ENCODE measurements at places on chromosomes 3 and 15.

- peak; percentile 23 for DNase-seq
These were observed 88.3 kb upstream of the PPIB start for GRCh38 chr15:64251121-64251520.

DNA sequence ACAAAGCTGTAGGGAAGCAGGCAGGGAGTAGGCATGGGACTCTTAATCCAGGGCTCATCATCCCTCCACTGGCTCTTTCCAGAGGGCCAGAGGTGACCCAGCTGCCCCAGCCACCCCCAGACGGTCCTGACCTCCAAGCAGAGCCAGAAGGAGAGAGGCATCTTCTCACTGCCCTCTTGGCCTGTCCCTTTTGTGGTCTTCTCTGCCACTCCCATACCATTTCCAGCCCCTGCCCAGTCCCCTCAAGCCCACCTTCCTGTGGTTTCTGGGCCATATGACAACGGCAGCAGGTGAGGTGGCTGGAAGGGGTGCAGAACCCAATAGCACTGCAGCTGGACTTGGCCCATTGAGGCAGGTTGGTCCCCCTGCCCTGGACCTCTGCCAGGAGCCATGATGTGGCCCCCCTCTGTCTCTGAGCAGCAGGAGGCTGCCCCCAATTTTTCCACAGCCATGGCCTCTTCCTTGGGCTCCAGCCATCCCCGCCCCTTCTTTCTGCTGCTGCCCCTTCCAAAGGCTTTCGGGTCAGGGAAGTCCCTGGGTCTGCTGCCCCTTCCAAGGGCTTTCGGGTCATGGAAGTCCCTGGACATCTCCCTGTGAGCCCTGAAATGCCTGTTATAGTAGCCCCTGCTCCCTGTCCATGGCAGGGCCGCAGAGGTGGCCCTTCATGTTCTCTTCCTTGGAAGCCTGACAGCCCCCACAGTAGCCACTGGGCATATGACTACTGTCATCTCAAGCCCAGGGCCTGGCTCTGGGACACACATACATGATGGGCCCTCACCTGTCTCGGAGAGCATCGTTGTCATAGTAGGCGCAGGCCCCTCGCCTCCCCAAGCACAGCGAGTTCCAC, 39.5 kb upstream of the RAB6B start:
- no peak for DNase-seq

GRCh38 chr3:115725800-115726199, 102.5 kb downstream of the GAP43 start:
- no peak for DNase-seq

GRCh38 chr3:124409650-124410275, 320.5 kb upstream of the UMPS start:
- DNase-seq = no peak

DNA sequence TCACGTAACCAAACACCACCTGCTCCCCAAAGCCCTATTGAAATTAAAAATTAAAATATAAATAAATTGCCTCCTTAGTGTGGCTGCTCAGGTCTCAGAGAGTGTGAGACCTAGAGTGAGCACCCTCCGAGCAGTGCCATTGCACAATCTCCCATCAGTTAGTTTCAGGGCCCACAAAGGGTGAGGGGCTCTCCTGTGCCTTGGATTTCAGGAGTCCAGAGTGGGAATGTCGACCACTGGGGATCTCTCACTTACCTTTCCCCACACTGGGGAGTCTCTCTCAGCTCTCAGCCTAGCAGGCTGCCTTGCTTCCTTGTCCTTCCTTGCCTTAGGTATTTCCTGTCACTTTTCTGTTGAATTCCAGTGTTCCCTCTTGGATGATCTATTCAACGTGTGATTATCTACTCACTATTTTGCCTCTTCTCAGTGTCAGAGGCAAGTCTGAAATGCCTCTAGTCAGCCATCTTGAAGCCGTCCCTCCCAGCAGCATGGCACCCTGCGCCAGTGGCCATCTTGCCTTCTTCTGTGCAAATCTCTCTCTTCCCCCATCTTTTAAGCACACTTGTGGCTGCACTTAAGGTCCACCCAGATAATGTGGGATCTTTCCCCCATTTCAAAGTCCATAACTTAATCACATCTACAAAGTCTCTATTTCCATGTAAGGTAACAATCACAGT, 119.3 kb downstream of the LRRK1 start:
- no peak for DNase-seq

DNA sequence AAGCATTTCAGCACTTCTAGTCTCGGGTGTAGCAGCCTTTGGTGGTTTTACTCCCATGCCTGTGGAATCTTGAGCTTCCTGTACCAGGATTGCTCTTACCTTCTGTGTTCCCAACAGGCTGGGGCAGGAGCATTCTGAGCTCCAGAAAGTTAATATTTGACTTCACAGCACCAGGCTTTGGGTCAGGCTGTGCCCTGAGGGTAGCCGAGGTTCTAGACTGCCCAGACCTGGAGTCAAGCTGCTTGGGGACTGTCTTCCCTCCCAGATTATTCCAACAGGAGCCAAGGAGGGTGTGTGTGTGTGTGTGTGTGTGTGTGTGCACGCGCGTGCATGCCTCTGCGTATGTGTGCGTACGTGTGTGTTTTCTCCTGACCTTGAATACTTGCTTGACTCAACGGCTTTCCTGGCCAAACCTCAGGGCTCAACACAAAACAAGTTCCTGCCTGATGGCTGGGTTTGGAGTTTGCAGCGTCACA, 94.8 kb downstream of the FLNB start:
- DNase-seq = no peak

DNA sequence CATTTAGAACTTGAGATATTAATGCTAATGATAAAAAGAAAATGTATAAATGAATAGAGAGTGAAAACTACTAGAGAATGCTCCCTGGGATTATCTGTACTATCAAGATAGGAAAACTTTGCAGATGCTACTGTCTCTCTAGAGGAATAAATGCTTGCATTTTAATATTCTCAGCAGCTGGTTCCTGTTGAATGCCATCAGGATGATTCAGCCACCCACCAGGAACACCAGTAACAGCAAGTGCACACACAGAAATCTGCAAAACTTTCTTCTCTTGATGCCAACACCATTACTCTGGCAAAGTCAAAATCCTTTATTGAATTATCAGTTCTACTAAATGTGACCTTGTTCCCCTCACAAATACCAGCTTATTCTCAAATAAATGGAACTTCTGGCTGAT, 148.4 kb downstream of the TIGIT start:
- no peak for DNase-seq

GRCh38 chr3:12309716-12310115, 20.8 kb downstream of the PPARG start:
- no peak for DNase-seq

DNA sequence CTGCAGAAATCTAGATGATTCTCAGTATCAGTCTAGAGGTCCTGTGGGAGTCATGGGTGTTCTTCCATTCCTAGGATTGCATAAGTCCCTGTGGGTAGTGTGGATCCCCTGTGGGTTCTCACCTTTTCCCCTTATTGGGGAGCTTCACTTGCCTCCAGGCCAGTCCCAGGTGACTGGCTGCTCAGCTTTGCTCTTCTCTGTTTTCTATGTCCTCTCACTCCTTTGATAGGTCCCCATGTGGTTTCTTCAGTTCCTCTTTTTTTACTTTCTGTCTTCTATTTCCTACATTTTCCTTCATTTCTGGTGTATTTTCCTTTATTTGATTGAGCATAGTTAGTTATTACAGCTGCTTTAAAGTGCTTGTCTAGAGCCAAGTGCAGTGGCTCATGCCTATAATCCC, 10.9 kb downstream of the TEX55 start:
- no peak for DNase-seq

DNA sequence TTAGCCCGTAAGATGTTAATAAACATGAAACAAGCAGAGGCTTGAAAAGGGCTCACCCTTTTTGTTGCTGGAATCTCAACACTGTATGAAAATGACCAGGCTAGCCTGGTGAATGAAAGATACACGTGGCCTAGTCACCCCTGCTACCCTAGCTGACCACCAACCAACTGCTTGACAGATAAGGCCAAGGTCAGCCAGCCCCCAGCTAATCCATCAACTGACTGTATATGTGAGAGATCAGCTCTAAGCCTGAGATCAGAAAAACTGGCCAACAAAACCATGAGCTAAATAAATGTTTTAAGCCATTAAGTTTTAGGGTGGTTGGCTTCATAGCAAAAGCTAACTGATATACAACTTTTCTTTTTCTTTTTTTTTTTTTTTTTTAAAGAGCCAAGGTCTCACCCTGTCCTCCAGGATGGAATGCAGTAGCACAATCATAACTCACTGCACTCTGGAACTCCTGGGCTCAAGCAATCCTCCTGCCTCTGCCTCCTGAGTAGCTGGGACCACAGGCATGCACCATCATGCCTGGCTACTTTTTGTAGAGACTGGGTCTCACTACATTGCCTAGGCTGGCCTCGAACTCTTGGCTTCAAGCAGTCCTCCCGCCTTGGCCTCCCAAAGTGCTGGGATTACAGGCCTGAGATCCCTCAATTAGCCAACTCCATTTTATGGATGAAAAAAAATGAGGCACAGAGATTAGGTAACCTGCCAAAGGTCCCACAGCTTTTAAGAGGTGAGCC, 34.6 kb downstream of the SH3BP5 start:
- no peak for DNase-seq

- peak; percentile 3 for DNase-seq
These were observed 26.0 kb downstream of the SORD start for GRCh38 chr15:45048794-45049631.

DNA sequence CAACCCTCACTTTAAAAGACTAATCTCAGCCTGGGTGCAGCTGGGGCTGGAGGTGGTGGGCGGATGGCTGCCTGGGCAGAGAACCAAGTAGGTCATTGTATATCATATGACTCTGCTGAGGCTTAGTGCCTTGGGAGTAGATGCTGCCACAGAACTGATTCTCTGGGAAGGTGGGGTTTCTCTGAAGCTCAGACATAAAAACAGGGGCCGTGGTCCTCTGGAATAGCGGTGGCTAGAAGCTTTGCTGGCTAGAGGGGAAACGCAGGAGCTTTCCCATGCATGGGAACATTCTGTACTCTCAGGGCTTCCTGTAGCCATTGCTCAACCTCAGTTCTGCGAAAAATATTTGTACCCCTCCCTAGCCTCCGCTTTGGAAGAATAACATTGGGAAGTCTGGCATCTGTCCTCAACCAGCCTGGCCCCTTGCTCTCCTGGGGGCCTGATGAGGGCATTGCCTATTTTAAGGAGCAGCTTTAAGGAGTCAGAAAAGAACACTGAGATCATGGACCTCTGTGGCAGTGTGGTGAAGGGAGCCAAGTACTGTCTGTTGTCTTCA, 14.7 kb downstream of the TIMP4 start:
- DNase-seq = no peak

- DNase-seq = no peak
These were observed 59.1 kb downstream of the TRPM7 start for GRCh38 chr15:50627351-50628055.

- no peak for DNase-seq
These were observed 86.3 kb upstream of the ATP13A5 start for GRCh38 chr3:193464889-193465288.

GRCh38 chr3:194070220-194070633, 65.7 kb upstream of the HES1 start:
- DNase-seq = no peak

- no peak for DNase-seq
These were observed 374.9 kb upstream of the ROBO1 start for GRCh38 chr3:80142714-80143113.

DNA sequence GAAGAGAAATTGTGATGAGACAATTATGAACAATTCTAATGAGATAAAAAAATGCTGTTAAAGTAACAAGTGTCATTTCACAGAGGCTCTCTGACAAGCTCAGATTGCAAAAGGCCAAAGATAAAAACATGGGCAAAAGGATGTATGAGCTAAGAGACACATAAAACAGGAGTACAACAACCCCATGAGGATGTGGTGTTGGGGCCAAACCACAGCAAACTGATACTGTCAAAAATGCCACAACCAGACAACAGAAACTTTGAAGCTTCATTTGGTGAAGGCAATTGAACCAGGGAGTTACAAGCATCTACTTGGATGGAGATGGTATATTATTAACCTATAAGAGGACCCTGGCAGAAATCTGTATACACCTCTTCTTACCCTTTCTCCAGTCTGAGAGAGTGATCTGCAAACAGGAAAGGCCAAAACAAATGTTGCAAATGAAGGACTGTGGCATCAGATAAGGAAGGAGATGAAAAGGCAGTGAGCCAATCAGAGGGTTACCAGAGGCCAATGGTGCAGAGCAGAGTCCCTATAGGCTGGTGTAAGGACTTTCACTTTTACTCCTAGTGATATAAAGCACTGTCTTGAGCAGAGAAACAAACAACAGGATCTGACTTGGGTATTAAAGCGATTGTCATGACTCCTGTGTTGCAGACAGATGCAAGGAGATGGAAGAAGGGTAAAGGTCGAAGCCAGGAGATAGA, 659.0 kb downstream of the NTRK3 start:
- DNase-seq = peak; percentile 44

DNA sequence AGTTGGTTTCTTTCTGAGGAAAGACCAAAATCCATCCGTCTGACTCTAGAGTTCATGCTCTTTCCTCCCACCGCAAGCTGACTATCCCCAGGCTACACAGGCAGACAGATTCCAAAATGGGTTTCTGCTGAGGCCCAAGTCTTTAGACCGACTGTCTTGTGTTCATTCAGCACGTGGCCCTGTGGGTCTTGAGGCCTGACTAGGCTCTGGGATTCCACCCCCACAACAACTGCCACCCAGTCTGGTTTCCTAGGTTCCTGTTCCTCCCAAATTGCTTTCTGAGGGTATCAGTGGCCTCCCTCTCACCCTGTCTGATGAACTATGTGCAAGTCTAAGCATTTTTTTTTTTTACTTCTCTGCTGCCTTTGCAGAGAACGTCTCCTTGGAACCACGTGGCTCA, 67.7 kb downstream of the CYP19A1 start:
- no peak for DNase-seq

DNA sequence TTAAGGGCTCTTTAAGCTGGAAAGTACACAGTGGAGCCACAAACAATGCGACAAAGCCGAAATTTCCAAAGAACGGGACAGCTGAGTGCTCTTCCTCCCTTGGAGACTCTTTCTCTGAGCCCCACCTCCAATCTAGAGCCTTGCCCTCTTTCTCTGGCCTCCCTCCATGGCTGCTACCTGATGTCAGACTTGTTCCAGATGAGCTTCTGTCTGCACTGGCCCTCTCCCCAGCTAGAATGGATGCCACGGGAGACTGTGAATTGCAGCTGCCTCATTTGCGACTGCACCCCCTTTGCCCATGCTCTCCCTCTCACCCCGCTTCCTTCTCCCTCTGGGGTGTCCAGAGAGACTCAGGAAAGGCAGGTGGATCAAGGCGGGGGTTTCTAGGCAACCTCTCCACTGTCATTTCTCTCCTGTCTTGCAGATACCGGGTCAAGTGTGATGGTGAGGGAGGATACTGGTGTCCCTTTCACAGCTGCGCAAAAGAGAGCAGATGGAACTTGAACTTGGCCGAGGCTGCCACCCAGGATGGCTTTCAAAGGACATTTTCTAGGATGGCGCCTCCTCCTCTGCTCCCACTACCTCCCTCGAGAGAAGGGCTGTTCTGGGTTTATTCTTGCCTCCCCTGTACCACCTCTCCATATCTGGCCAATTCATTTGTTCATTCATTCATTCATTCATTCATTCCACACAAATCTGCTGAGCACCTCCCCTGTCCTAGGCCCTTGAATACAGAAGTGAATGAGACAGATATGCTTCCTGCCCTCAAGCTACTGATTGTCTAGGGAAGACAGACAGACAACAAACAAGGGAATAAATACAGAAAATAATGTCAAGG, 12.8 kb downstream of the ATP2B2 start:
- DNase-seq = no peak

Measured in CD4-positive, alpha-beta T cell treated with Interleukin-10 for 1 hour (primary cell).